ENCODE measurements at places on chromosomes 6 and 20.

DNA sequence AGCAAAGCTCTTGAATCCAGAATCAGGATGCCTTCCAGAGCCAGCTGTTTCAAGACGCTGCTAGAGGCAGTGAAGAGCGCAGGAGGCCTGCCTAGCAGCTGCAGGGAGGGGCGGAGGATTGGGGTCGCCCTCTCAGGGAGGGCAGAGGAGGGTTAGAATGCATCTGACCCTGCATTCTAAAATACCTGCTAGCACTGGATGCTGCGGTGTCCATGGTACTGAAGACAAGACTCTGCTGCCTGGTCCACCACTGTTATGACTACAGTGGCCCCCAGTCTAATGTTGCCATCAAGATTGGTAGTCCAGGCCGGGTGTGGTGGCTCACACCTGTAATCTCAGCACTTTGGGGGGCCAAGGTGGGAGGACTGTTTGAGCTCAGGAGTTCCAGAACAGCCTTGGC lies 193.7 kb upstream of the PROKR2 start:
- no peak for DNase-seq

GRCh38 chr6:2853769-2854395 lies 12.2 kb upstream of the SERPINB1 start:
- peak; percentile 55 for DNase-seq

DNA sequence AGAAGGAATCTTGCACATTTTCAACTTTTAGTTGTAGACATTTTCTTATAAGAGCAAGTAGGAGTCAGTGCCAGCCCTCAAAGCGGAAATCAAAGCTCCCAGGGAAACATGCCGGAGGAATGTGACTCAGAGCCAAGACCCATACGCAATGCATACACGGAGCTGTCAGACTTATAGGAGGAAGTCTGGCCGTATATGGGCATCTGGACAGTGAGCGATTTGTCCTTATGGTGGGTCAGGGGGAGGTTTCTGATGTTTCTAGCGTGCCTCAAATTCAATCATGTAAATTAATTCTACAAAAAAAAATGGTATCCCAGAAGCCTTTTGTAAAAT lies 3.6 kb upstream of the CCN2 start:
- no peak for DNase-seq

GRCh38 chr20:25508083-25508770 lies 77.1 kb downstream of the NINL start:
- no peak for DNase-seq

DNA sequence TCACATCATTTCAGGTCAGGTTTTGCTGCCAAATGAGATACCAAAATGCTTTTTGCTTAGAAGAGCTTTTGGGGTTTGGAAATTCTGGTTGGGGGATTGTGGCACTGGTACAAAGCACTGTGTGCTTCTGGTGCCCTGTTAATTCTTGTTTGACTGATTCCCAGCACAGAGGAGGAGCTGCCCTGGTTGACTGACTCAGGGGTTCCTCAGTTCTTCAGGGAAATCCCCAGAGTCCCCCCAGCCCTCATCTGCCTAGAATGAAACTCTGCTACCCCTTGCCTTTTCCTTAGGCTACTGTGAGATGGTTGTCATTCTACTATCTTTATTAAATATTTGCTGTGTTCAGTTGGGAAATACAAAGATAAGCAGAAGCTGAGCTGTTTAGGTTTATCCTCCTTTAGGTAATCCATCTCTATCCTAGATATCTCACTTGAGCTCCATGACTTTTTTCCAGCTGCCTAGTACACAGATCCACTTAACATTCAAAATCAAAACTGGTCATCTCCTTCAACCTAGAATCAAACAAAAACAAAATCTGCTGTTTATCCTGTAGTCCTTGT lies 24.9 kb upstream of the TSPYL1 start:
- DNase-seq, result no peak

DNA sequence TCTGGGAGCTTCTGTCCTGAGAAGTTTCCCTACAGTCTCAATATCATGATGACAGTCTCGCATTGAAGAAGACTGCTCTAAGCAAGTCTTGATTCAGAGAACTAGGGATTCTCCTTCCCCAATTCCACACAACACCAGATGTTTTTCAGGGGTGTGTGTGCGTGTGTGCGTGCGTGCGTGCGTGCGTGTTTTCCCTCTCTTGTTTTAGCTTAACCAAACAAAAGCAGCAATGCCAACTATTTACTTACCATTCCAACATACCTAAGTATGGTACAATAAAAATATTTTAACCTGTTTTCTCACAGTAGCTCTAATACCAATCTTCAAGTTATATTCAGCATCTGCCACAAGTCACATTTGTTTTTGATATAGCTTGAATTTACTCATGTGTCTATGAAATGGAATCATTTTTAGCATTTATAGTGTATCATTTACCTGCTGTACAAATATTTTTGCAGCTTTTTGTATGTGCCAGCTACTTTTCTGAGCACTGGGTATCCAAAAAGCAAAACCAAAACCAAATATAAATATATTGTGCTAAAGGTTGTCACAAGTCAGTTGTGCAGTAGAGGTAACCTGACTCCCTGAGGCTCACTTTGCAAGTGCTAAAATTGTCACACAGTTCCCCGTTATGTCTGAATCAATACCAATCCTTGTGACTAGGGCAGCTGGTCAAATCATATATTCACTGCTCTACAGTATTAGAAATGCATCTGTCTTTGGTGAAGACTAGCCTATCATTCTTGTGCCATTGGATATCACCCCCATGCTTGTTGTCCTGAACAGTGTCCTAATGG lies 21.7 kb upstream of the MYLIP start:
- DNase-seq, result no peak
